ENCODE measurements at places on chromosomes 1 and 21.

DNA sequence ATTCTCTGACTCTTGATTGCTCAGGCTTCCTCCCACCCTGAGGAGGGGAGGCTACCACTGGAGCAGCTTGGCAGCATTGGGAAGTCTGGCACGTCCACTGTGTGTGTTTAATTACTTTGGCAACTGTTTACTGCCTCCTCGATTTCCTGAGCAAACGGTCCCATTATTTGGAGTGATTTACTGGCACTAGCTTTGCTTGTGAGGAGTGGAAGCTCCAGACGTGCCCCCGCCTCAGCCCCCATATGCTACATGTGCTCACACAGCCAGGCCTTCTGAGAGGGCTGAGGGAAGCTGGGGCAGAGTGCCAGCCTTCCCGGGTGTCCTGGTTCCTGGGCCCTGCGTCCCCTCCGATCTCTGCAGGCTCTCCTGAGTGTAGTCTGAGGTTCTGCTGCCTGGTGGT lies 306.2 kb downstream of the PTPRU start:
- DNase-seq = no peak

- no peak for DNase-seq
Measured at GRCh38 chr1:226572325-226572726, 23.8 kb downstream of the STUM start.

GRCh38 chr1:237154157-237154556 lies 112.2 kb downstream of the RYR2 start:
- DNase-seq = no peak

- no peak for DNase-seq
Measured at GRCh38 chr21:38661197-38661871, 144.4 kb upstream of the ETS2 start.

DNA sequence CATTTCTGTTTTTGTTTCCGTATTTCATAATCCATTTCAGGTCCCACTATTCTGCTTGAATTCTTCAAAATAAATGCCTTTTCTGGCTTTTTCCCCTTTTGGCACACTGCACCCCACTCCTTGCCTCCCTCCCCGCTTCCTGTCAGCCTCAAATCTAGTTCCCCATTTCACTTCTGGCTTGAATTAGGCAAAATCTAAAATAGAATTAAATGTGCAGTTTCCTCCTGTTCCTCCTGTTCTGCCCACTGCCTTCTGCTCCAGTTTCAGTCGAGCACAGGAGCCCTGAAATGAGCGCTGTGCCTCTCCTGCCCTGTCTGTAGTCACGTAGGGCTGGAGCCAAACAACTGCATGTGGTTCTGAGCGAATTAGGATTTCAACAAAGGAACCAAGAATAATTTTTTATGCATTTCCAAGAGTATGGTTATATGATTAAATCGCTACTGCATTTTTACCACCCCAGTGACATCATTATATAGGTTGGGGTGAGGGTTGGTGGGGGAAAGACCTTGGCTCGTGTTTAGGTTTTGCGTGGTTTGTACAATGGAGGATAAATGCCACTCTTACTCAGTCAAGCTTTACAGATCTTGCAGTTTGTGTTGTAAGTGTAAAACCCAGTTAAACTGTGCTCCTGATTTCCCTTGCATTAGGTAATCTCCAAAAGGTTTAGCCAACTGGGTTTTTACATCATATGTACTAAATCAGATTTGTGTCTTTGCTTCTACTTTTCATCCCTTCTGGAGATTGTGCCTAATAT lies 114.9 kb downstream of the VPS13D start:
- no peak for DNase-seq

DNA sequence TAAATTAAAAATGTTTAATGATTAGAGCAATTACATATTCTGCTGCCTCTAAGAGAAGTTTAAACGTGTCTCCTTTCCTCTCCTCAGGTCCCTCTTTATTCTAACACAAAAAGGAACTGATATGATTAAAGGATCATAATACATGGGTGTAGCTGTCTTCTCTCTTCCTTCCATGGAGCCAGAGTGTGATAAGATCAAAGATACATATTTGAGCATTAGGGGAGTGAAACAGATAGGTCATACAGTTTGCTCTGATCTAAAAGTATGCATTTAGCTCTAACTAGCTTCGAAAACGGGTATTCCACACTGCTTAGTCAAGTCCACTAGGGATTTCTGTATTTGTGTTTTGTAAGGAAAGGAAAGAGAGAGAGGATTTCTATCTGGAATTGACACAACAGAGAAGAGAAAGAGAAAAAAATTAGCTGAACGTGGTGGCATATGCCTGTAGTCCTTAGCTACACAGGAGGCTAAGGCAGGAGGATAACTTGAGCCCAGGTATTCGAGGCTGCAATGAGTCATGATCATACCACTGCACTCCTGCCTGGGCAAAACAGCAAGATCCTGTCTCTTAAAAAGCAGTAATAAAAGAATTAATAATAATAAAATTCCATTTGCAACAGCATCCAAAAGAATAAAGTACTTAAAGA lies 63.1 kb downstream of the CDC42BPA start:
- no peak for DNase-seq

GRCh38 chr1:51565009-51565408 lies 45.9 kb upstream of the EPS15 start:
- DNase-seq = no peak

DNA sequence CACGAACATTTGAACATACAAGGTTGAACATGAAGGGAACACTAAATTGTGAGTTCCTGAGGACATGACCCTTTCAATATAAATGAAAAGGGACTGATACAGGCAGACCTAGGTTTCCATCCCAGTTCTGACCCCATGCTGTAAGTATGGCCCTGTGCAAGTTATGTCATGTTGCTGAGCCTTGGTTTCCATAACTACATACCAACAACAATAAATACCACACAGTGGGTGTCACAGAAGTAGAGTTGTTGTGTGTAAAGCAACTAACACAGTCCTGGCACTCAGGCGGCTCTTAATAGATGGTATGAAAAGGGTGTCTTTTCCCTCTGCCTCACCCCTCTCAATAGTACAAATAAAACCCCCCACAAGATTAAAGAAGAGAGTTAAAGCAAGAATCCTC lies 140.8 kb downstream of the LMX1A start:
- DNase-seq = no peak

DNA sequence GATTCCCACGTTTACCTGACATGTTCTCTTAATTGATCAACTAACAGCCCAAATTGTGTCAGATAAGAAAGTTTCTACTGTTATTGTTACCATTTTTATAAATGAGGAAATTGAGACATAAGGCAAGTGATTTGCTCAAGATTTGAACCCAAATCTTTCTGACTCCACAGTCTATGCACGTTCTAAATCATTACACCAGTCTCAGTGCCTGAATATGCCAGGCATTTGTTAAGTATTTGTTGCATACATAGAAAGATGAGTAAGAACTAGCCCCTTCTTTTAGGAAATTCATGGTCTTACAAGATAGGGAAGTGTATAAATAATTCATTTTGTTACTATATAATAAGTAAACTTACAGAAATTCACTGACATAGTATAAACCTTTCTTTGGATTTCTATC lies 7.1 kb upstream of the CD101 start:
- DNase-seq = no peak

DNA sequence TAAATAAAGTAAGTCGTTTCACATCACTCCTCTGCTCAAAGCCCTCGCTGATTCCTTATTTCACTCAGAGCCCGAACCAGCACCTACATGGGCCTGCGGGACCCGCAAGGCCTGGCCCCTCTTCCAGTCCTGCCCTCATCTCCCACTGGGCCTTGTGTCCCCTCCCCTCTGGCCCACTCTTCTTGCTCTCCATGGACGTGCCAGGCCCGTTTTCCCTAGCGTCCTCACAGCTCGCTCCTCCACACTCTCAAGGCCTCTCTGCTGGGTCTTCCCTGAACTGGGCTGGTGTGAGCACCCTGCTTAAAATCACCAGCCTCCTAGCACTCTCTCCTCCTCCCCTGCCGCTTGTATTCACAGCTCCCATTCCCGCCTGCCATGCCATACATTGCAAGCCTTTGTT lies 237.9 kb downstream of the FOXD2 start:
- no peak for DNase-seq

- DNase-seq = no peak
Measured at GRCh38 chr1:198541737-198542136, 1.3 kb upstream of the ATP6V1G3 start.

DNA sequence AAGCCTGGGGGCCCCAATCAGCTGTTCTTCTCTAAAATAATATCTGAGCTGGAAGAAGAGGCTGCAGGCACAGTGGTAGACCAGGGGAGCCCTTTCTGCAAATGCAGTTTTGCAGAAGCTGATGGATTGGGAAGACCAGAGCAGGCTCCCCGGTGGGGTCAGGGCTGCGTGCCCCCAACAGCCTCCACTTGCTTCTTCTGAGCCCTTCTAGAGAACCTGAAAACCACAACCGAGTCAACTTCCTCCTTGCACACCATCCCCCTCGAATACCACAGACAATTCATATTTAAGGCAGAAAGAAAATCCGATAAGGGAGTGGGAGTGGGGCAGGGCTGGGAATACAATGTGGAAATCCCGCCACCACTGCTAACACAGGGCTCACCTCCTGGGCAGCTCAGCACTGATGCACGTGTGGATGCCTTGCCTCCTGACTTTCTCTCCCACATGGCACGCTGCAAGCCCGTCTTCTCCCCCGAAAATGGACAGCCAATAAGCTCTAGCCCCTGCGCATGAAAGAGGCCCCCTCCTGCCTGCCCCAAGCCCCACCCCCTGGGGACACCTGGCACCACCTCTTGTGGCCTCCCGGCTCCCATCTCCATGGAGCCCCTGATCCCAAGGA lies 25.4 kb upstream of the ALDH4A1 start:
- no peak for DNase-seq

DNA sequence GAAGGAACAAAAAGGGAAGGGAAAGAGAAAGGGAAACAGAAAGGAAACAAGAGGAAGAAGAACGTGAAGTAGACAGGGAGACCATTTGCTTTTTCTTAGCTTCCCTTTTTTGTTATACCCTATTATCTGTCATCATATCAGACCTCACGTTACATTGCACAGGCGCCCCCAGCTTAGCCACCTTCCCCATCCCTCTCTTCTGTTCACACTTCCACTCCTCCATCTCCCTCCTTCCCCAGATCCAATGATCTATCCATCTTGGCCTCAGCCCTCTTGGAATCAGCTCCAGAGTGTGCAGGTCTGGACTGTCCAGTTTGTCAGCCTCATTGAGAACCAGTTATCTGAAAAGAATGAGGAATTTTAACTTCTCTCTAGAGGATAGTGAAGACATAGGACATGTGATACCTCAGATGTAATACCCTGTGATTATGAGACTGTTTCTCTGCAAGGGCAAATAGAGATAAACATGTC lies 101.1 kb upstream of the ERRFI1 start:
- DNase-seq = no peak

DNA sequence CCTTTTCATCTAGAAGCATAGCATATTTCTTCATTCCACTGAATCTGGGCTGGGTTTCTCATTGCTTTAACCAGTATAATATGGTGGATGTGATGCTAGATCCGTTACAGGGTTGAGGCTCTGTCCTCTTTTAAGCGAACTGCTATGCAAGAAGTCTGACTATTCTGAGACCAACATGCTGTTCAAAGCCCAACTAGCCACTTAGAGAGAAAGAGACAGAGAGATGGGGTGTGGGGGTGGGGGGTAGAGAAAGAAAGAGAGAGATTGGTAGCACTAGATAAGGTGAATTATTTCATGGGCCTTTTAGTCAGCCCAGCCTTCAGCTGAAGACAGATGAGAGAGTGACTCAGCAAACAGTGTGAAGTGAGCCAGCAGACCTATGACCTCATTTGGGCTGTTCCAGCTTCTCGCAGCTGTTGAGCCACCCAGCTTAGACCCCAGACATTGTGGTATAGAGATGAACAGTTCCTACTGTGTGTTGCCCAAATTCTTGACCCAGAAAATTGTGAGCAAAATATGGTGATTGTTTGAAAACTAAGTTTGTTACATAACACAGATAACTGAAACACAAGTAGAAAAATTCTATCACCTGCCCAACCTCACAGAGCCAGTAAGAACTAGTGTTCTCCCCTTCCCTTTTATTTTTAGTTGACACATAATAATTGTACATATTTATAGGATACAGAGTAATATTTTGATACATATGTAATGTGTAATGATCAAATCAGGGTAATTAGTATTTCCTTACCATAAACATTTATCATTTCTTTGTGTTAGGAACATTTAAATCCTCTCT lies 40.7 kb upstream of the PRKACB start:
- no peak for DNase-seq

- DNase-seq = no peak
Measured at GRCh38 chr1:43452789-43453441, 816 bp downstream of the HYI start.

GRCh38 chr1:75152092-75152491 lies 17.9 kb downstream of the LHX8 start:
- DNase-seq = no peak

GRCh38 chr1:970242-970972 lies 4.1 kb downstream of the PLEKHN1 start:
- no peak for DNase-seq

DNA sequence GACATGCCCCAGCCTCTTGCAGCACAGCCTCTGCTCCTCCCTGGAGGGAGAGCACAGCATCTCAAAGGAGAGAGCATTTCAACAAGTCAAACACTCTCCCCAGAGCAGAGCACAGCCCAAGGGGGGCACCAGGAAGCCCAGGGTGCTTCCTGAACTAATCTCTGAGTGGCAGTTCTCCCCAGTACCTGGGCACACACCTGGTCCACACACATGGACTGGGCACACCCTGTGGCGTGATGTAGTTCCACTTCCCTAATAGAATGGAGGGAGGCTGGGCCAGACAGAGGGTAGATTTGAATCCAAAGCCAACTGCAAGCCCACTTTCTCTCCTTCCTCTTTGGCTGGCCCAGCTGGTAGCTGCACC lies 55.5 kb downstream of the CD46 start:
- DNase-seq = no peak

- no peak for DNase-seq
Measured at GRCh38 chr1:95223110-95223509, 10.9 kb upstream of the RWDD3 start.

DNA sequence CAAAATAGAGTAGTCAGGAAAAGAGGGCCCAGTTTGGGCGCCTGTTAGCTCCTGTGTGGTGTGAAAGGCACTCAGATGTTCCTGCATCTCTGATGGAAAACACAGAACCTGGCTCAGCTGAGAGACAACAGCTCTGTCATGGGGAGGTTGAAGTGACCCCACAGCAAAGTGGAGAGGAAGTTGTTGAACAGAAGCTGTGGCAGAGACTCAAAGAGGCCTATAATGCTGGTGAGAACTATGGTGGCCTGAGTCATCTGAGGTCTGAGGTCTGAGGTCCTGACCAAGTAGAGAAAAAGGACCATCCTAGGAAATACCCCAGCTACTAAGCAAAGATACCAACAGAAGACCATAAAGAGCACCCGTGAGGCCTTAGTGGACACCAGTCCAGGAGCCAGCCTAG lies 45.6 kb upstream of the JAK1 start:
- DNase-seq = no peak
